ENCODE measurements at places on chromosomes 13 and 19. TPM values are rescaled to one million over a fixed set of nuclear protein-coding genes. Genes with fewer than 3 reads are reported as not detected.

The DPF1 gene
- total RNA-seq = not detected

The NDUFA13 gene
- 198 TPM for total RNA-seq

The GPC5 gene
- 1.3 TPM for total RNA-seq

The ZNF284 gene
- total RNA-seq = 1.6 TPM

The RFPL4A gene
- total RNA-seq = not detected

The TLE2 gene
- total RNA-seq = 41.2 TPM

The KCNK6 gene
- total RNA-seq = 1.3 TPM

The UNC13A gene
- total RNA-seq = not detected

The STOML3 gene
- not detected for total RNA-seq

The KIR2DL4 gene
- not detected for total RNA-seq

The KCTD12 gene
- total RNA-seq = 48.9 TPM

The HNRNPA1L2 gene
- total RNA-seq = 1.8 TPM

The ZNF543 gene
- total RNA-seq = 7.8 TPM

The CEACAM18 gene
- not detected for total RNA-seq

The COL4A1 gene
- total RNA-seq = 201 TPM

The SIGLEC8 gene
- 0.26 TPM for total RNA-seq

The ADAMTS10 gene
- total RNA-seq = 14.9 TPM

All from right atrium auricular region (tissue), 2 donors.